DMS79 treated with DMSO at 0.1 percent for 48 hours (cell line): ENCODE measurements at places on chromosomes 5 and 9.

GRCh38 chr9:136051837-136052471 is 43.1 kb downstream of the NACC2 start:
- DNase-seq, result peak; percentile 90

DNA sequence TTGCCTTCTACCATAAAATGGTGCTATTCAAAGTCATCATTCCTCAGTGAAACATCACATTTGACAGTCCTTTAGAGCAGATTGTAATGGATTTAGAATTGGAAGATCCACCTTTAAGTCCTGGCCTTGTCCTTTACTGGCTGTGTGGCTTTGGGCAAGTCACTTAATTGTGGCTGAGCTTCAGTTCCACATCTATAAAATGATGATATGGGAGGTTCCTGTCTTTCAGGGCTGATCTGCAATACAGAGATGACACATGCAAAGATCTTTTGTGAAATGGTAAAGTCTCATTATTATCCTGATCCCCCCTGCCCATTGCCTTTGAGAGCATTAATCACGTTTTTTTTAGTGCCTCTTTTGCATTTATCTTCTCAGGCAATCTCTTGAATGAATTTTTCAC is 58.2 kb downstream of the ZFAND5 start:
- DNase-seq, result no peak

GRCh38 chr9:87862536-87863268 is 20.0 kb upstream of the SPATA31E1 start:
- no peak for DNase-seq

- DNase-seq, result no peak
Observed at GRCh38 chr5:146039420-146039819, 66.0 kb downstream of the PLAC8L1 start.

GRCh38 chr9:37325778-37326177 is 96.7 kb upstream of the GRHPR start:
- DNase-seq, result no peak

DNA sequence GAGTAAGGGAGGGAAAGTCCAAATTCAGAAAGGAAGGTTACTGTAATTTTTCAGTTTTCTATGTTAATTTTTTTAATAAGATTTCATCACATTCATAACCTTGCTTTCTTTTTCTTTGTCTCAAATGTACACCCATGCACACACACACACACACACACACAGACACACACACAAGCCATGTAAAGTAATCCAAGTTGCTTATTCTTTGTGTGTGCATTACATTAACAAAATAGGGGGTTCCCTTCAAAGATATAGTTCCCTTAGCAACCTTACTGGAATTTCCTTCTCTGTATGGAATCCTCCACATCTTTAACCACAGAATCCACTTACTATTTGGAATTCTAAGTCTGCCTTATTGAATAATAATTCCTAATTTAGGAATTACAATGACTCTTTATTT is 32.7 kb downstream of the ZNF366 start:
- no peak for DNase-seq

GRCh38 chr9:127505396-127506116 is 54.2 kb downstream of the LRSAM1 start:
- DNase-seq, result no peak

DNA sequence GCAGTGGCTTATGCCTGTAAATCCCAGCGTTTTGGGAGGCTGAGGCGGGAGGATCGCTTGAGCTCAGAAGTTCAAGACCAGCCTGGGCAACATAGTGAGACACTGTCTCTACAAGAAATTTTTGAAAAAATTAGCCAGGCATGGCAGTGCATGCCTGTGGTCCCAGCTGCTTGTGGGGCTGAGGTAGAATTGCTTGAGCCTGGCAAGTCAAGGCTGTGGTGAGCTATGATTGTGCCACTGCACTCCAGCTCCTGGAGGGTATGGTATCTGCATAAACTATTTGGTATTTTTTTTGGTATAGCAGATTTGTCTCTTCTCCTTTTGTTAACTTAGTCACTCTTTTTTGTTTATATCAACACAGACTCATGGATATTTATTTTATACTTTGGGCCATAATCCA is 61.5 kb upstream of the TEX48 start:
- no peak for DNase-seq

DNA sequence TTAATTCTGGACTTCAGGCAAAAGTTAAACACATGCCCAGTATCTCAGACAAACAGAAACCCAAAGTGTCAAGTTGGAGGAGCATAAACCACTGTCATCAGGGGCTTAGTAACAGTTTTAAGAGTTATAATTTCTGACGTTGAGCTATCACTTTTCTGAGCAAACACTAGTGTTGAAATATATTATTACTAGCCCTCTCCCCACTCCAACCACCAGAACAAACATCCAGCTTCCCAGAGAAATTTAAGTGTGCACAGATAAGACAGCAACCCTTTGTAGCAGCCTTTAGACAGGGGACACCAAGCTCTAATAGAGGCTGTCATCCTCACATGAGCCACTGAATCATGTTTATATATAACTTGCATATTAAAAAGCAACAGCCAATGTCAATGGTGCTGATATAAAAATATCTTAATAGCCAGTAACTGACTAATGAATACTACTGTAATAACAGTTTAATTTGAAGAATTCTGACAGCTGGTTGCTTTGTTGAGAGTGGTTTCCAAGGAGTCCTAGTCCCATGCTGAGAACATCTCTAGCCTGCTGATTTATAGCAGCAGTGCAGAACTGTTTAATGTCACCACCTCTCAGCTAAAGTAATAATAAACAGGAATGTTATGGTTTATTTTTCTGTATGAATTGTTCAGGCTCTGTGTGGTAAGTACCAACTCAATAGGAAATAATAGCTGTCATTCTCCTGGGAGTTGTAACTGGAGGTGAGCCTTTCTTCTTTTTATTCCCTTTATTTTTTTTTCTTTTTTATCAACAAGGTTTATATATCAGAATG is 528.7 kb upstream of the ZNF608 start:
- DNase-seq, result peak; percentile 11

GRCh38 chr5:55636683-55637082 is 75.4 kb downstream of the SLC38A9 start:
- DNase-seq, result no peak

DNA sequence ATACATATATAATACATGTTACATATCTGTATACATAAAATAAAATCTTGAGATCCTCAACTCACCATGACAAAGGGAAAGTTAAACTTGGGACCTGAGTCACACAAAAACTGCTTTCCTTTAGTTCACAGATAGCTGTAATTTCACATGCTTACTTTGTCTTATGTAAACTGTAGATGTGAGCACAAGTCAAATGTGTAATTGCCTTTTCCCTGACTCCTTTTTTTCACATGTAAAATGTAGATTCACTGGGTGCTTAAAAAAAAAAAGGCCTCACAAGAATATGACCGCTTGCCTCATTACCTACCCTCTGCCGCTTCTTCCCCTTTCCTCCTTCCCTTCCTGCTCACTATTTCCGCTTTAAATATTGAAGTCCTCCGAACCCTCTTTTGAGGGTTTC is 21.9 kb upstream of the FAM169A start:
- DNase-seq, result no peak

- DNase-seq, result no peak
Observed at GRCh38 chr9:25397746-25398145, 280.5 kb downstream of the TUSC1 start.

DNA sequence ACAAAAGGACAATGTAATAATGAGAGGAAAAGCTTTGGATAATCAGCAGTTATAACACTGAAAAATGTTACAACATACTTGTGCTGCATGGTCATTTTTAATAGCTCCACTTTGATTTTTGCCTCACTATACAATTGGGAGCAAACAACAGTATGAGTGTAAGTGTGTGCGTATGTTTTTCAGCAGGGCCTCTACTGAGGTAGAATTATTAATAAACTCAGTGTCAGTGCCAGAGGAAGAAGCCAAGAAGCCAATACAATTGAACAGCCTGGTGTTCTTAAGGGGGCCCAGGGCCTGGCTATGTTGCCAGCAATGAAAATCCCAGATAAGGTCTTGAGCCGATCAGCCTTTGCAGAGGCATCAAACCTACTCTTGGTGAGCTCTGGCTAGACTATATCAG is 16.1 kb upstream of the RLN1 start:
- DNase-seq, result no peak

- DNase-seq, result no peak
Observed at GRCh38 chr9:105879181-105879580, 184.8 kb downstream of the TMEM38B start.

DNA sequence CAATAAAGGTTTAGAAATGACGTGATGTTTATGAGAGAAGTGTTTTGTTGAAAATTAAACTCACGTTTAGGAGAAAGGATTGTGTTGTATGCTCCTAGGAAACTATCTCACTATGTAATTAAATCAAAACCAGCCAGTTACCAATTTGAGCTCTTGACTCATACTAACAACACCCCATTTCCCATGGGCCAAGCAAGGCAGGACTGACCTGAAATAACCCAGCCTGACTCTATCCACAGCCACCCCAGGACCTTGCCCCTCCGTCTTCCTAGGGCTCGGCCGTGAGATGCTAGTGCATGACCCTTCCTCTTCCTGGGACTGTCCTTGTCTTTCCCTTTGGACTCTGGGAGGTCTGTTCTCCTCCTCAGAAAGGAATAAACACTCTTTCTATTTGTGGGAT is 16.4 kb downstream of the TLR4 start:
- no peak for DNase-seq

DNA sequence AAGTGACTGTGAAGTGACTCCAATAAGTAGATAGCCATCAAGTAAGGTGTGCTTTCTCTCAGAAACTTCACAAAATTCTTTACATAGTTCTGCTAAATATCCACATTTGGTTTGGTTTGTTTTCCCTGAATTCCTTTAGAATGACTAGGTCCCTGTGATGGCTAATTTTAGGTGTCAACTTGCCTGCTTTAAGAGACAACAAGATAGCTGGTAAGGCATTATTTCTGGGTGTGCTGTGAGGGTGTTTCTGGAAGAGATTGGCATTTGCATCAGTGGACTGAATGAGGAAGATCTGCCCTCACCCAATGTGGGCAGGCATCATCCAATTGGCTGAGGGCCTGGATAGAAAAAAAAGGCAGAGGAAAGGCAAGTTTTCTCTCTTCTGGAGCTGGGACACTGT is 8.3 kb upstream of the PTBP3 start:
- no peak for DNase-seq

- no peak for DNase-seq
Observed at GRCh38 chr5:170142196-170142595, 36.5 kb downstream of the FOXI1 start.

- no peak for DNase-seq
Observed at GRCh38 chr5:42436051-42436450, 12.8 kb downstream of the GHR start.

DNA sequence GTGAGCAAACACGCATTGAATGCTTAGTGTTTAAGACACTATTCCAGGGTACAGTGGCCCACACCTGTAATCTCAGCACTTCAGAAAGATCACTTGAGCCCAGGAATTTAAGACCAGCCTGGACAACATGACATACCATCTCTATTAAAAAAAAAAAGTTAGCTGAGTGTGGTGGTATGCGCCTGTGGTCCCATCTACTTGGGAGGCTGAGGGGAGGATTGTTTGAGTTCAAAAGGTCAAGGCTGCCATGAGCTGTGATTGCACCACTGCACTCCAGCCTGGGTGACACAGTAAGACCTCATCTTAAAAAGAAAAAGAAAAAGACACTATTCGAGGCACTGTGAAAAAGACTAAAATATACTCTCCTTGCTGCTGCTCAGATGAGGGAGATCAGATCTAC is 240.7 kb downstream of the NR3C1 start:
- no peak for DNase-seq

DNA sequence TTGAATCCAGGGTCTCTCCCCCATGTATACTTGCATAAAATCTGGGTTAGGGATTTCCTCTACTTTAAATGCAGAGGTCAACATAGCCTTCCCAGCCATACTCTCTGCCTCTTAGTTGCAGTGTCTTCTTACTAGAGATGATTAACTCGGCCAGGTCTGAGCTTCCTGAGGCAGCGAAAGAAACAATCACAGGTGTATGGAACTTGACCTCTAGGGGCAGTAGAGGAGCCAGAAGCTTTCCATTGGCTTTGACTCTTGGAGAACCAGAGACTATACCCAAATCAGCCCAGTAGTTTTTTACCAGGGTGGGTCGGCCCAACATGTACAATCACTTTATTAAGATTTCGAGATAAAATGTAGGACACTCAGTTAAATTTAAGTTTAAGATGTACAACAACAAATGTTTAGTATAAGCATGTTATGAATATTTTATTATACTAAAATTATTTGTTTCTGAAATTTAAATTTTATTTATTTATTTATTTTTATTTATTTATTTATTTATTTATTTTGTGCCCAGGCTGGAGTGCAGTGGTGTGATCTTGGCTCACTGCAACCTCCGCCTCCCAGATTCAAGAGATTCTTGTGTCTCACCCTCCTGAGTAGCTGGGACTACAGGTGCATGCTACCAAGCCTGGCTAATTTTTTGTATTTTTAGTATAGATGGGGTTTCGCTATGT is 48.0 kb upstream of the DMRT3 start:
- no peak for DNase-seq

- DNase-seq, result no peak
Observed at GRCh38 chr5:65867542-65868195, 58.7 kb upstream of the ERBIN start.

DNA sequence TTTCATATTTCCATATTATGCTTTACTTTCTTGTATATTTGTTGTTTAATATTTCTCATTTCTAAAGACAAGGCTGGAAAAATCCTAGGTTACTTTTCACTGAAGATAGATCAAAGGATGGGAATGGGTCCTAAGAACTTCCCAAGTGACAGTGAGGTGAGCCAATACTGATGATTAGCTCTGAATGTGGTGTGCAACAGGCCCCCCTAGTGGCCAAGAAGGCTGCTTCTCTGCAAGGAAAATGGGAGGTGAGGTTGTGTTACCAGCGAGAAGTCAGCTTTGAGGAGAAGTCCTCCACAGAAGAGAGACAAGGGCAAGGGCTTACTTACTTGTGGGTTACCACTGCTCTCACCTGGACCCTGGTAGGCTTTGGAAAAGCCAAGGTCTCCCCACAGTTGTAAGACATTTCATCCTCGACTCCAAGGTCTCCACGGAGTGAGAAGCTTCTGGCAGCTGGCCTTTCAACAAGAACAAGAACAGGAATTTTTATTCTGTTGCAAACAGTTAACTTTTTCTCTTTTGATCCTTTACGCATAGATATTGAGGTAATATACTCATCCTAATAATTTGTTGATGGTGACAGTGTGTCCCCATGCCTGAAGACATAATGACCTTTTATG is 69.9 kb downstream of the MAMDC2 start:
- no peak for DNase-seq

DNA sequence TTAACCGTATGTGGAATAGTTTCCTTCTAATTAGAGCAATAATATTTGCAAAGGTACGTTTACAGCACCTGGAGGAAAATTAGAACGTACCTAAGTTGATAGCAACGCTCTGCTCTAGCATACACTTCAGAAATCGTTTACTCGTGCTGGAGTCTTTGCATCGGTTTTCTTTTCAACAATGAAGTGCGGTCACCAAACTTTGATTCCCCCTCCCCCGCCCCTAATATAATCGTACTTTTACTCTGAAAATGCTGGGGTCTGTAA is 506 bp downstream of the ADAMTS19 start:
- no peak for DNase-seq

DNA sequence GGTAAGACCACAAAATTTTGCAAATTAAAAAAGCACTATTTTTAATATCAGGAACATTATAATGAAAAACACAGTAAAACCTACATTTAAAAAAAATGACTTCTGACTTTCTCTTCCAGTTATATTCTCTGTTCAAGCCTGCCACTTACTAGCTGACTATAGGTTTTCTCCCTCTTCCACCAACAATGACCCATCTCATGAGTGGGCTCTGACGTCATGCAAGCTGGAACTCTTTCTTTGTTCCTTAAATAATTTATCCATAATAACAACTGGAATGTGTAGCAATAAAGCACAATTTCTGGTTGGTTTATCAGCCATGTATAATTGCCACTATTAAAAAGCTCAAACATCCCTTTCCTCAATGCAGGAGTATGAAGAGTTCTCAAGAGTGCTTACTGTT is 378.1 kb upstream of the FAM174A start:
- no peak for DNase-seq

GRCh38 chr9:111622626-111623025 is 8.5 kb upstream of the DNAJC25 start:
- DNase-seq, result no peak
